ENCODE measurements at places on chromosomes 16 and 17.

DNA sequence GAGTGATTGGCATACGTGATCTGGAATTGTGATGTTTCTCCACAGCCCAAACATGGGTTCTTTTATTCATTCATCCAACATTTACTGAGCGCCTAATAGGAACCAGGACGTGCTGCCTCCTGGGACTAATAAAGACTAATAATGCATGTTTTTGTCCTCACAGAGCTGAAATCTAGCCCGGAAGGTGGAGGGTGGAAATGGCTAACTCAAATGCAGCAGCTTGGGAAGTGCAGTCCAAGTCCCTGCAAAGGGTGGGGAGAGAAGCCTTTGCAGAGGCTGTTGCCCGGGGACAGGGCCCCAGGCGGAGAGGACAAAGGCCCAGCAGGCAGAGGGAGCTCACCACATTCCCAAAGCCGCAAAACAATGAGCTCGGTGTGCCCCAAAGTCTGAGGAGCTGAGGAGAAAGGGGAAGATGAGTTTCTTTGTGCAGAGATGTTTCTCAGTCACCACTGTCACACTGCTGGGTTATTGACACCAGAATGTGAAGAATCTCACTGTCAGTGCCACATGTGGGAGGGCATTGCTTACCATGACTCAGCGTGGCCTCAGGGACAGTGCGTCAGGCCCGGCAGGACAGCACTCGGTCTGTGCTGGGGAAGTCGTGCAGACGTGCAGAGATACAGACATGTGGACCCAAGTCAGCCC, 118.2 kb upstream of the CHMP6 start:
- ATAC-seq = no peak

- no peak for ATAC-seq
Measured at GRCh38 chr17:3658784-3659449, 9.5 kb downstream of the TAX1BP3 start.

DNA sequence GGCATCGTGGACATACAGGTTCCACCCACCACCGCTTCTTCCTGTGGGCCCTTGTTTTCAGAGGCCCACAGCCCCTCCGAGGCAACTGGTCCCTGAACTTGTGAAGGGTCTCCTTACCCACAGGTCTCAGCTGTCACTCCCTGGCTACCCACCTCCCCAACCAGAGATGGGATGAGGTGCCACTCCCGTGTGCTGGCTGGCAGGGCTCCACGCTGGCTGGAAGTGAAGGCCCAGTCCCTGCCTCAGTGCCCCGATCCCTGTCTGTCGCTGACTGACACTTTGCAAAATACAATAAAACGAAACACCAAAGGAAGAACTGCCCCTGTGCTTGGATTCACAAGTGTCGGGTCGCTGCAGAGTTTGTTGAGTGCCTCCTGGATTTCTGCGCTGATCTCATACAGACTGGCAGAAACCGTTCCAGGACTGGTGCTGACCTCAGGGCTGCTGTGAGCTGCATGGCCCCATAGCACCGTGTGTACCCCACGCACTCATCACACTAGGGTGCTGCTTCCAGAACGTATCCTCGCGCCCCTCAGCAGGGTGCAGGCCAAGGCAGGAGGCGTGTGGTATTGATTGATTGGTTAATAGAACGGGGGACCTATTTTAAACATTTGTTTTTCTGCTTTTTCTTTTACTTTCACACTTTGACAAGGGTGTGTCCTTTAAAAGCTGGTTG, 57.0 kb downstream of the PGS1 start:
- no peak for ATAC-seq

GRCh38 chr17:12287953-12288352, 267.3 kb downstream of the MAP2K4 start:
- no peak for ATAC-seq

DNA sequence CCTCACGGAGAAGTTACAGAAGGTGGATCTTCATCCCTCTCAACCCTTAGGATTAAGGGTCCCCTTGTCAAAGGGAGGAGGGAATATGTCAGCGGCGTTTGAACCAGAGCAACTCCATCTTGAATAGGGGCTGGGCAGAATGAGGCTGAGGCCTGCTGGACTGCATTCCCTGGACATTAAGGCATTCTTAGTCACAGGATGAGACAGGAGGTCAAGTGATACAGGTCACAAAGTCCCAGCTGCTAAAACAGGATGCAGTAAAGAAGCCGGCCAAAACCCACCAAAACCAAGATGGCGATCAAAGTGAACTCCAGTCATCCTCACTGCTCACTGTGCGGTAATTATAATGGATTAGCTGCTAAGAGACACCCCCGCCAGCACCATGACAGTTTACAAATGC, 36.7 kb downstream of the RBFOX3 start:
- no peak for ATAC-seq

- ATAC-seq = no peak
Measured at GRCh38 chr17:81335773-81336157, 40.7 kb upstream of the SLC38A10 start.

- no peak for ATAC-seq
Measured at GRCh38 chr17:44118427-44119050, 4.9 kb downstream of the HDAC5 start.

GRCh38 chr16:70630960-70631745, 15.2 kb upstream of the IL34 start:
- no peak for ATAC-seq

DNA sequence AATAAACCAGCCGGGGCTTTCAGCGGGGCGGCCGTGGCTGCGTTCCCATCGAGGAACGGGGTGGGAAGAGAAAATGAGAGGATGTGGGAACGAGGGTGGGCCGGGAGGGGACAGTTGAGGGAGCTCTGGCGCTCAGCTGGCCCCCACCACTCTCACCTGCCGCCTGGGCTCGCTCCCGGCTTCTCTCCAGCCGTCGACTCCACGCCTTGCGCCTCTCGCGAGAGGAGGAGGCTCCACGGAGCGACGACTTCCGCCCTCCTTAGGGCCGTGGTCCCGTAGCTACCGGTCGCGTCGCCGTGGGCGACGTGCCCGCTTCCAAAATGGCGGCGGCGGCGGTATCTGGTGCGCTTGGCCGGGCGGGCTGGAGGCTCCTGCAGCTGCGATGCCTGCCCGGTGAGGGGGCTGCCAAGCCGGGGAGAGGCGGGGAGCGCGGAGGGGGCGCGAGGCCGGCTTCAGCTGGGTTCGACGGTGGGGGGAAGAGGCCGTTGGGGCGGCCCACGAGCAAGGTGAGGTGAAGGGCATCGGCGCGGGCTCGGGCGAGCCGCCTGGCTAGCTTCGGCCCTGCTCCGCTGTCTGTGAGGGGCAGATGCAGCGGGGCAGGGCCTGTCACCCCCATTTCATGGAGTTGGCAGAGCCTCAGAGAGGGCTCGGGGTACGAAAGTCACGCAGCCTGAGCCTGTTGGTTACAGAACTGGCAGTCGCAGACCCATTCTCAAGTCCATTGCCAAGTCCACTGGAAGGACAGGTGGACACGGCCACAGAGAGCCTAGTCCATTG, at the start of the genes CIAPIN1 and COQ9:
Gene CIAPIN1, minus strand, starts transcription at position 200 of the 777 bp plus-strand sequence. CDS start 6,457 bp downstream, outside the sequence.
Gene COQ9, plus strand, starts transcription at position 294 of the 777 bp plus-strand sequence. Its CDS starts 27 bp downstream, at position 321.
- ATAC-seq = peak; percentile 100

DNA sequence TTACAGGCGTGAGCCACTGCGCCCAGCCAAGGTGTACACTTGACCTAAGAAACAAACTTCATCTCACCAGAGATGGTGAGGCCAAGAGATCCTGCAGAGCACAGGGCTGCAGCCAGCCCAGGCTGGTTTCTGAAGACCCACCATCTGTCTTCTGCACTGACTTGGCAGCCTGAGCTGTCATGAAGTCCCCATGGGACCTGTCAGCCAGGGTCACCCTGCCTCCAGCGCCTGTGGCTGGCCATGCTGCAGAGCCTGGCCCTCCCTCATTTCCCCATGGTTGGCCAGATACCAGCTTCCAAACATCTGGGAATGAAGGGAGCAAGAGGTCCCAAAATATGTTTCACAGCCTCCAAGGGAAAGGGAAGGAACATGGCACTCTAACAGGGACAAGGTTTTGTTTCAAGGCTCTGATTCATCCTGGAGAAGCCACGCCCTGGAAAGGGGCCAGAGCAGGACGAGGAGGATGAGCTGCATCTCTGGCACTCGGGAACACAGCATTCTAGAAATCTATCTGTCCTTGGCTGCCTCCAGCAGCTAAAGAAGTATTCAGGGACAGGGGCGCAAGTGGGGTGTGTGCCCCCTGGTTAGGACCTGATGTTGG, 45.3 kb downstream of the DDX19A start:
- ATAC-seq = no peak

DNA sequence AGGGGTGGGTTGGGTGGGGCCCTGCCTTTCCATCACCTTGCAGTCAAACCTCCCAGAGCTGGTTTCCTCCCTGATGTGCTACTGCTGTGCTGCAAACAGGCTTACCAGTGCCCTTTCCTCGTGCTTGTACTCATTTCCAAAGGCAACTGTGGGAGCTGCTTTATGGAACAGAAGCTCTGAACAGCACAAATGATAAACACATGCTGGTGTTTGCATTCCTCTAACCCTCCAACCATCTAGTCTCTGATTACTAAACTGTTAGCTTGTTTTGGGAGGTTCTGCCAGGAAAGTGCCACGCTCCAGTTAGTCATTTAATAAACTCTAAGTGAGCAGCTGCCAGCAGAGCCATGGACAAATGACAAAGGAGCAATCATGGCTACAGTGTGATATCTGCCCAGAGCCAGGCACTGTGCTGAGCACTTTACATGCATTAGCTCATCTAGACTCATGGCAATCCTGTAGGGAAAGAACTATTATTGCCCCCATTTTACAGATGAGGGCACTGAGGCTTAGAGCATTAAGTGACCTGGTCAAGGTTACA, 110.4 kb downstream of the VAT1L start:
- no peak for ATAC-seq

- no peak for ATAC-seq
Measured at GRCh38 chr17:16351831-16352230, 1.4 kb downstream of the CENPV start.

GRCh38 chr17:81030741-81031565, 4.0 kb upstream of the BAIAP2 start:
- ATAC-seq = no peak

DNA sequence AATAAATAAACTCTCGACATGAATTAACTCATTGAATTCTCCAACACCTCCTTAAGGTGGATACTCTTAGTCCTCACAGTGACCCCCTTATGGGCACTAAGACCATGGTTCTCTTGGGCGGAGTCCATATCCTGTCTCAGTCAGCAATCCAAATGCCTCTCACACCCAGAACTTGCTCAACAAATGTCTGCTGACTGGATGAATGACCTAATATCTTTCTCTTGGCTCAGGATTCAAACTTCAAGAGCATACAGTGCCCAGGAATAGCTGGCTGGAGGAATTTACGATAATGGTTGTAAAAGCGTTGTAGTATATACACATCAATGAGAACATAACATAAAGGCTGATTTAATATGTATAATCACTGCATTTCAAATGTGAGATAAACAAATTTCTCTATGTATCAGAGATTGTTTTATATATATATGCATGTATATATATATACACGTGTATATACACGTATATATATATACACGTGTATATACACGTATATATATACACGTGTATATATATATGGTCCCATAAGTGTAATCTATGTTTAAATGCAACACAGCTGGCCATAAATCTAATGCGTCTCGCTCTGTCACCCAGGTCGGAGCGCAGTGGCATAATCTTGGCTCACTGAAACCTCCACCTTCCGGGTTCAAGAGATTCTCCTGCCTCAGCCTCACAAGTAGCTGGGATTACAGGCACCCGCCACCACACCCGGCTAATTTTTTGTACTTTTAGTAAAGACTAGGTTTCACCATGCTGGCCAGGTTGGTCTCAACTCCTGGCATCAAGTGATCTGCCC, 6.5 kb upstream of the UBB start:
- ATAC-seq = no peak

GRCh38 chr16:2866431-2866830, 8.5 kb upstream of the PRSS22 start:
- ATAC-seq = peak; percentile 46

DNA sequence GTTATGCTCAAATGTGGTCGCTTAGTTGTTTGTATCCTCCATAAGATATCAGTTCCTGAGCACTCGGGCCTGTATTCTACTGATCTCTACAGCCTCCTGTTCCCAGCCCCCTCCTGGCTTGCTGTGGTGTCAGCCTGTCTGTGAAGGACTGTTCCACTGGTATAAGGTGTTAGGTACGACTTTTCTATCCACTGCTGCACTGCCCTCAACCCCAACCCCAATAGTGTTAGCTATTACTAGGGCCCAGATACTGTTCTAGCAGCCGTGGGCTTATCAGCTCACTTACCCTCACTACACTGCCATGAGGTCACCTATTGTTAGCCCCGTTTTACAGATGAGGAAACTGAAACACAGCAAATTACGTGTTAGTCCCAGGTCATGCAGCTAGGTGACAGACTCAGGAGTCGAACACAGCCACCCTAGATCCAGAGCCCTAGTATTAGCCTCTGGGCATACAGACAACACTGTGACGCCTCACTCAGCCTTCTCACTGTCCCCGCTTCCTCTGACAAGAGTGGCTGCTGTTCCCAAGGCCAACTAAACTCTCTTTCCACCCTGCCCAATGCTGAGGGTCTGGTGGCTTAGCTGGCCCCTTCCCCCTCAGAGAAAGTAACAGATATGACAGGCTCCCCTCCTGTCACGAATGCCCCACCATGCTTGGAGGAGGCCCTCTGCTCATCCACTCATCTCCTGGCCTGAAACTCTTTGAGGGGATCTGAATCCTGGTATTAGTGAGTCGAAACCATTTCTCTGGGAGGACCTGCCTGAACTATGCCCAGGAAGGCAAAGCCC, 25.6 kb upstream of the ZNF652 start:
- ATAC-seq = peak; percentile 53

DNA sequence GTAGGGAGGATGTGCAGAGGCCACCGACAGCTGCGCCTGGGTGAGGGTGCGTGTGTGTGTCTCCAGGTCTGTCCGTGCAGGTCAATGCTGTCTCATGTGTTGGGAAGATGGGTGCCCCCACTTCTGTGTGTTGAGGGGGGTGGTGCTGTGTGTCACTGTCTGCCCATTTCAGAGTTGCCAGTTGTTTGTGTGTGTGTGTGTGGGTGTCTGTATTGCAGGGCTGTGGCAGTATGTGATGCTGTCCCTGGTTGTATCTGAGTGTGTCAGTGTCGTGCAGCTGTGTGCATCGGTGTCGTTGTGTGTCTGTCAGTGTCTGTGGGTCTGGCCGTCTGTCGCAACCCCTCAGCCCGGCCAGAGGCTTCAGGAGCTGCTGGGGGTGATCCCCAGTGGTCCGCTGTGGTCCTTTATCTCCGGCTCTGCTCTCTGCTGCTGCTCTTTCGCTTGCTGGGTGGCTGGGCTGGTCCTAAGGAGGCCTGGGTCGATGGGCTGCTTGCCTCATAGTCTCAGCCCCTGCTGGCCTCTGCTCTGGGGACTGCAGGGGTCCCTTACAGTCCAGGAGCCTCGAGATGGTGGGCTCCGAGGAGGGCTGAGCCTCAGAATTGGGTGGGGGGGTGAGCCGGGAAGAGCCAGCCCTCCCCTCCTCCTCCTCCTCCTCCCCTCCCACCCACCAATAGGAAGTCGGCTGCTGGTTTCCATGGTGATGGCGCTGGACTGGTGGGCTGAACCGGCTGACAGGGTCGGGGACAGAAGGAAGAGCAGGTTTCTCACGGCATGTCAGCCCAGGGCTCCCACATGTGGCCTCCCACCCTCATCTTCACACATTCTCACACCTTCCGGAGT, at the start of gene TSPOAP1:
Gene TSPOAP1, minus strand, starts transcription at position 601 of the 840 bp plus-strand sequence. CDS start 875 bp downstream, outside the sequence.
- ATAC-seq = peak; percentile 1

DNA sequence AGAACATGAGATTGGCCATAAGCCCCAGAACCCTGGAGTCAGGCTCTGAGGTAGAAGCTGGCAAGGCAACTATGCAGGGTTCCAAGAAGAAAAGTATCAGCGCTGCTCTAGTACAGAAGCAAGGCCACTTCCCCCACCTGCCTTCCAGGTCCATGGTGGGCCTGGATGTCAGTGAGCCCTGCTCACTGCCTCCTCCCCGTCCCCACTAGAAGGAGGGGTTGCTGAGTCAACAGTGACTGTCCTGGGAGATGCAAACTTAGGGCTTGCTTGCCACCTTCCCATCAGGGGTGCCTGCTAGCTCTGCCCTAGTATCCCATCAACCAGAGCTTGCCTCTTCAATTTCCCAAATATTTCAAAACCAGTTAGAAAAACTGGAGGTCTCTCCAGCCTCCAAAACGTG, 29.6 kb upstream of the SREBF1 start:
- no peak for ATAC-seq
